ENCODE measurements at places on chromosomes 11 and 22.

- no peak for DNase-seq
Measured at GRCh38 chr11:34356130-34356529, 1.7 kb downstream of the ABTB2 start.

GRCh38 chr22:36371920-36372319 lies 15.8 kb downstream of the MYH9 start:
- no peak for DNase-seq

DNA sequence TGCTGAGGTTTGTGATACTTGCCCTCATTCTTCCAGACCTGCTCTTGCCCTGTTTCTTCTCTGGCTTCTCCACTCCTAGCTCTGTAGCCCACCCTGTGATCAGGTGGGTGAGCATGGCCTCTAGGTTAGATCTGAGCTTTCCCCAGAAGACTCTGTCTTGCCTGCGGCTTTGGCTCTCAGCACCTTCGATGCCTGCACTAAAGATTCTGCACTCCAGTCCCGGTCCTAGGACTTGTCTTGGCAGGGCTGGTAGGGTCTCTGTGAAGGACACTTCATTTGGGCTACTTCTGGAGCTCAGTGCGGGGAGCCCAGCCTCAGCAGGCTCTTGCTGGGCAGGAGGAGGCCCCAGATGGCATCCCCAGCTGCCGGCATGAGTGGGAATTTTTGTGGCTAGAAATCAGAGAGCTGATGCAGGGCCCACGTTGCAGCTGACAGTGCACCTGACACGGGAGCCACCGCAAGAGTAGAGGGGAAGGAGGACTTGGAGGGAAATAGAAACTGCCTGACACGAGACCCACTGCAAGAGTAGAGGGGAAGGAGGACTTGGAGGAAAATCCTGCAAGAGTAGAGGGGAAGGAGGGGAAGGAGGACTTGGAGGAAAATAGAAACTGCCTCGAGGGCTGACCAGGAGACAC lies 226.9 kb upstream of the B3GAT1 start:
- DNase-seq, result no peak

- no peak for DNase-seq
Measured at GRCh38 chr11:82398300-82398815, 335.3 kb downstream of the FAM181B start.

DNA sequence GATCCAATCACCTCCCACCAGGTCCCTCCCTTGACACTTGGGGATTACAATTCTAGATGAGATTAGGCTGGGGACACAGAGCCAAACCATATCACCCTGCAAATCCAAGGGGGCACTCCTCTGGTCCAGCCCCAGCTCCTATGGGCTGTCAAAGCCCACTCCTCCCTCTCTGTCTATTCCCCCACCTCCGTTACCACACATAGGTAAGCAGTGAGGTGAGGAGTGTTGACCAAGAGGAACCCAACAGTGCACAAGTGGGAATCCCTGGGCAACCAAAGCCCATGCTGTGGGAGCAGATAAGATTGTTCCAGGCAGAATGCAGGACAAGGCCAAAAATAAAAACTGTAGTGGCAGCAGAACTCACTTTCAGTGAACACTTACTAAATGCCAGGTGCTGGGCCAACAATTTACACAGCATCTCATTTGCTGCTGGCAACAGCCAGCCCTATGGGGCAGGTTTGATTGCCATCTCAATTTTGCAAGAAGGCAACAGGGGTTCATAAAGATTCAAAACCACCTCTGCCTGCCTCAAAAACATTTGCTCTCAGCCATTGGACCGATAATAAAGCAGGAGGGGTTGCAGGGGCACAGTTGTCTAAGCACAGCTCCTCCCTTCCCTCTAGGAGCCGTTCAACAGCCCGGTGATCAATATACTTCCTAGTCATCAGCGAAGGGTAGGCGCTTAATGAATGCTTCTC lies 8.9 kb downstream of the SDF2L1 start:
- no peak for DNase-seq

GRCh38 chr11:96960926-96961325 lies 571.1 kb downstream of the JRKL start:
- no peak for DNase-seq

DNA sequence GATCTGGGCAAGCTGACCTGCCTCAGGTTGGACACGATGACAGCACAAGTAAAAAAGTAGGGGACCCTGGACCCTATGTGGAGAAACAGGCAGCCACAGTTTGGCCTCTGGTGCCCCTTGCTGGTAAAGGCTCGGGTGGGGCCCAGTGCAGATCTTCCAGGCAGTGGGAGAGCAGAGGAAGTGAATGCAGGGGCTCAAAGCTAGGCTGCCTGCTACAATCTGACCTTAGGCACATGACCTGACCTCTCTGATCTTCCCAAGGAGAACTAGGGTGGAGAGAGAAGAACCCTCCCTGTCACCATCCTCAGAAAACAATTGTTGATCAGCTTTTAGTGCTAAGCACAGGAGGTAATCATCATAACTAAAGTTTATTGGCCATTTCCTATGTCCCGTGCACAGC lies 76.5 kb downstream of the PDE2A start:
- no peak for DNase-seq

DNA sequence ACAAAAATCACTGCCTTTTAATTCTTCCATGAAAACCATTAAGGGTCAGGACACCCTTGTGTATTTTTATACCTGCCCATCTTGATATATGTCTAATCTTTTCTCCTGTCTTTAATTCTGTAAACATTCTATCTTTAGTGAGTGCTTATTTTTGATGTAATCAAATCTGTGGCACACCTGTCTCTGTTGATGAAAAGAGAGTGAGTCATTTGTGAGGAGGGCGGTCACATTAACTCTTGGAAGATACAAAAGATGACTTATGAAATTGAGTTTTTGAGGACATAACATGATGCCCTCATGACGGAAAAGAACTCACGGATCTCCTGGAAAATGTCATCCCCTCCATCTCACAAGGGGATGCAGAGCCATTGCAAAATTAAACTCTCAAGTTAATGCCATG lies 206.5 kb upstream of the PGR start:
- no peak for DNase-seq

DNA sequence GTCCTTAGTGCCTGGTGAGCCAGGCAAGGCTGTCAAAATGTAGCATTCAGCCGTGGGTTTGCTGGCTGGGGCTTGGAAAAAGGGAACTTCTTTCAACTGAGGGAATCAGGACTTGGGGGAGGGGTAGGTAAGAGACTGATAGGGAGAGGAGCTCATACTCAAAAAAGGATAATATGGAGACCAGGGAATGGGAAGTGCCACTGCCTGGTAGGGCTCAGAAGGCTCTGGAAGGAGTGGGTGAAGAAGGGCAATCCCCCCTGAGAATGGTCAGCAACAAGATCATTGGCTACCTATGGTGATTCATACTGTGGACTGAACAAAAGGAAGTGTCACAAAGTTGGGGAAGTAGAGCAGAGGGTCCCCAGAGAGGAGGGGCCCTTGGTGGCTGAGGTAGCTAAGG lies 1.9 kb downstream of the CNGA4 start:
- no peak for DNase-seq

DNA sequence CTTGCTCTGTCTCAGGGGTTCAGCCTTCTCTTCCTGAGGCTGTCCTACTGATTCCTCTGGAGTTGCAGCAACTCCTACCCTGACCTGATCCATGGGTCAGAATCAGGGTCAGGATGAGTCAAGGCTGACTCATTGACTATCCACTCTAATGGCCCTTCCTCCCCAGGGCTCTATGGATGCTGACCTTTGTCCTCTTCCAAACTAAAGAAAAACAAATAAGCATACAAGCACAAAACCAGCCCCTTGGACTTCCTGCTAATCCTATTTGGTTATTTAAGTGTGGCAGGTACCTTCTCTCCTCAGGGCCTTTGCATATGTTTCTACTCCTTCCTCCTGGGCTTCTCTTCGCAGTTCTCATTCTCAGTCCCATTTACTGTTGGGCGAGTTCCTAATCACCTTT lies 204.5 kb upstream of the NAV2 start:
- no peak for DNase-seq

DNA sequence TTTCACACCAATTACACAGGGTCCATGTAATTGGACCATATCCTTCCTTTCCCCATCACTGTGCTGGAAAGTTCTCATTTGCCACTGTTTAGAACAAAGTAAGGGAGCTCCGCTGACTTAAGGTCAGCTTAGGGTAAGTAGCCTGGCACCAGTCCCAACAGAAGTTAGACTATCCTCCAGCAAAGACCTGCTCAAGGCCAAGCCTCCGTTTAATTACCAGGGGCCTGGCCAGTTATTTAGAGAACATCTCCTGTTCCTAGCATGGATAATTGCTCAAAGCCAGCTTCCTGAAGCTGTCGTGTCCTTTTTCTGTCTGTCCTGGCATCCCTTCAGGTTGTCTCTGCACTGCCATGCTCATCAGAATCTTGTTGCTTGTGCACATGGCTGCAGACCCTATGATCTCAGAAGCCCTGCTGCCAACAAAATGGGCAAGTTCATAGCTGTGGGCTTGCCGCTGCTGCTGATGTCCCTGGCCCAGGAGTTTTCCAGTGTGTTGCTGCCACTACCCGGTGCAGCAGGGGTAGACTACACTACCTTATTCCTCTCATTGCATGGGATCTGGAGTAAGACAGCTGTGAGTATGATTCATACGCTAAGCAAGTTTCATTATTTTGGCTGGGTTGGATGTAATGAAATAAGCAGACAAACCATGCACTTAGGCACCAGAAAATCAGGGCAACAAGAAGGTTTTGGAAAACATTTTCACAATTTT lies 8.1 kb downstream of the OR8A1 start:
- no peak for DNase-seq

DNA sequence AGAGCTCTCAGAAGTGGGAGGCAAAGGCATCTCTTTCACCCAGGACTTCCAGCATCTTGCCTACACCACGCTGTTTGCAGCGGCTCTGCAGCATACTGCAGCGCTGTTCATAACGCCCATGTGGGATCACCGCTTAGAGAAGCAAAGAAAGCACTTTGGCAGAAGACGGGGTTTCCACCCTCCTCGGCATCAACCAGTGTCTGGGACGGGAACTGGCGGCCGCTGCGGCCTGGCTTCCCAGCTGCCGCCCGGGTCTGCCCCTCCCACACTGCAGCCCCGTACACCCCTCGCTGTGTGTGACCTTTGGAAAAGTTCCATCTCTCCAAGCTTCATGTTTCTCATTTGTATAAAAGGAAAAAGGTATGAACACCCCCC lies 545 bp upstream of the TIRAP start:
- DNase-seq, result peak; percentile 21

Data from neural crest cell (in vitro differentiated cells).